Stimulated activated CD8-positive, alpha-beta memory T cell treated with anti-CD3 and anti-CD28 coated beads, Interleukin-2, amount 100 ng/mL, for 1 hour (primary cell): ENCODE measurements at places on chromosomes 16 and 17.

GRCh38 chr17:49890077-49890821 lies 42.4 kb upstream of the TAC4 start:
- no peak for DNase-seq

DNA sequence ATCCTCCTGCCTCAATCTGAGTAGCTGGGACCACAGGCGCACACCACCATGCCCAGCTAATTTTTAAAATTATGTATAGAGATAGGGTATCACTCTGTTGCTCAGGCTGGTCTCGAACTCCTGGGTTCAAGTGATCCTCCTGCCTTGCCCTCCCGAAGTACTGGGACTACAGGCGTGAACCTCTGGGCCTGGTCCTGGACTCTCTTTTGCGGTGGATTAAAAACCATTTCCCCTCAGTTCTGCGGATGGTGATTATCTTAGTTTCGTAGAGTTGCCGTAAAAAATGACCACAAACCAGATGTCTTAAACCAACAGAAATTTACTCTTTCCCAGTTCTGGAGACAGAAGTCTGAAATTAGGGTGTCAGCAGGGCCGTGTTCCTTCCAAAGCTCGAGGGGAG lies 28.8 kb downstream of the MGAT5B start:
- no peak for DNase-seq

DNA sequence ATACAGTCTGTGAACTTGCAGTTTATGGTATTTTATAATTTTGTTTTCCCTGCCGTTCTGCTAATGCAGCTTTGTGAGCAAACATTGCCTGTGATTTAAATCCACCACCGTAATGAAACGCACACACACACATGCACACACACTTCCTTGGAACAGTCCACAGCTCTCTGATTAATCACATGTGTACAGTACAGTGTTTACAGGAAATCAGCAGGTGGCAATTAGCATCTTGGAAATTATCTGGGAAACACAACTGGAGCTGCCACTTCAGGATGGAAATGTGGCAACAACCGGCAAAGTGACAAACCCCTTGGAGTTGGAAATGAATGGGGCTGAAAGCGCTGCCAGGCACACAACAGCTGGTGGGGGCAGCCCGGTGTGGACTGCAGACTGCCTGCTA lies 12.9 kb upstream of the ZKSCAN2 start:
- DNase-seq, result no peak

DNA sequence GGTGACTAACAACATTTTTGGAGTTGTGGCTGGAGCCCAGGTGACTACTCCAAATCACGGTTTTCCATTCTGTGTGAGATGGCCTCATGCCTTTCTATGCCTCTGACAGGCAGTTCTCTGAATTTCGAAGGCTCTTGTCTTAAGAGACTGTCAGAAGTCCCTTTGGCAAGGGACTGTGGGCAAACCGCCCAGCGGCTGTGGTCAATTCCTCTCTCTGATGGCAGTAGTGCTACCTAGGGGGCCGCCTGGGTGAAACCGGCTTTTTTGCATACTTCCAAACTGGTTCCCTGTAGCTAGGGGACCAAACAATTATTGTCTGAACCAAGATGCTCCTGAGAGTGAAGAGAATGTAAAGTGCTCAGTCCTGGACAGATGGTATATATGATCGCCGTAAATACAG lies 86.3 kb downstream of the SDR42E1 start:
- DNase-seq, result no peak

DNA sequence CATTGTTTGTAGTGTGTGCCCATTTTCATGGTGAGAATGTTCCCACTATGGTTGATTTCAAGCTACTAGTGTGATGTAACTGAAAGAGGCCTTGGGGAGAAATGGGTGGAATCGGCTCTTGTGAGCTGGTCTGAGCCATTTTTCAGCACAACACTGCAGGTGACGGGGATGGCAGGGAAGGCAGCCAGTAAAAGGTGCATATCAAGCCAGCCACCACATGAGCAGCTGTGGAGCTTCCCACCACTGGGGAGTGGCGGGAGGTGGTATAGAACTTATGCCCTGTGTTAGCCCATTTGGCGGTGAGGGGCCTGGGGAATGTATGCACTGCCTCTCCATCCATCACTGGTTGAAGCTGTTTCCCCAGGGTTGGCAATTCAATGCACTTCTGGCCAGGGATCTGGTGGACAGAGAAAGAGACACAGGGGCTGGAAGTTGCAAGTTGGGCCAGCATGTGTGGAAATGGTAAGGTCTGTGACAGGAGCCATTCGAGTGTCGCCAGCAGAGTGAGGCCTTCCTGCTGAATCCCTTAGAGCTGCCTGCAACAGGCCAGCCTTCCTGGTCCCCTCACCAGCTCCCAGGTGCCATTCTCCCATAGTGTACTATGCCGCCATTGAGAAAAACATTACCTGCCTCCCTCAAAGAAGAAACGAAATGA lies 31.7 kb upstream of the BRD7 start:
- DNase-seq, result no peak

DNA sequence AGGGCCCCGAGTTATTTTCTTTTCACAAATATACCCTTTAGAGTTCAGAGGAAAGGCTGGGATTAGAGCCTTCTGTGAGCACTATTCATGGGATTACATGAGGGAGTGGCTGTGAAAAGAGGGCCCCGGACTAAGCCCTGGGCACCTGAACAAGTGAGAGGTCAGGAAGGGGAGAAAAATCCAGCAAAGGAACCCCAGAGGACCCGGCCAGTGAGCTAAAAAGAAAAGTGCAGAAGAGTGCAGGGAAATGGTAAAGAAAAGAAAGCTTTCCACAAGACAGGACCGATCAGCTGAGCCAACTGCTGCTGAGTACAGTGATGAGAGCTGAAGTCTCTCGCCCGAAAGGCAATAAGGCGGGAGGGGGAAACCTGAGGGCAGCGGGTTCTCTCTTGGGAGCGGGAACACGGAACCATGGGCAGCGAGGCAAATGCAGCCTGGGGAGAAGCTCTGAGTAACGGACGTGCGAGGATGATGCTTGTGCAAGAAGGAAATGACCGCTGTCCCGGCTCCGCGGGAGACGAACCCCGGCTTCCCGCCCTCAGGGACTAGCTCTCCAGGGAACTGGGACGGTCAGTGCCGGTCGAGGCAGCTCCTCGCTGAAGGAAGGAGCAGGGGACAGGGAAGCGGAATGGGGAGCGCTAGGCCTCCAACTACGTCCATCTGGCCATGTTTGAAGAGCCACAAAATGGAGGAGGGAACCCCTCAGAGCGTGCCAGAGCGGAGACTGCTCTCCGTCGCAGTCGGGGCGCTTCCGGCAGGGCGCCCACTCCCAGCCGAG lies 665 bp upstream of the ALDH3A2 start:
- DNase-seq, result peak; percentile 4

DNA sequence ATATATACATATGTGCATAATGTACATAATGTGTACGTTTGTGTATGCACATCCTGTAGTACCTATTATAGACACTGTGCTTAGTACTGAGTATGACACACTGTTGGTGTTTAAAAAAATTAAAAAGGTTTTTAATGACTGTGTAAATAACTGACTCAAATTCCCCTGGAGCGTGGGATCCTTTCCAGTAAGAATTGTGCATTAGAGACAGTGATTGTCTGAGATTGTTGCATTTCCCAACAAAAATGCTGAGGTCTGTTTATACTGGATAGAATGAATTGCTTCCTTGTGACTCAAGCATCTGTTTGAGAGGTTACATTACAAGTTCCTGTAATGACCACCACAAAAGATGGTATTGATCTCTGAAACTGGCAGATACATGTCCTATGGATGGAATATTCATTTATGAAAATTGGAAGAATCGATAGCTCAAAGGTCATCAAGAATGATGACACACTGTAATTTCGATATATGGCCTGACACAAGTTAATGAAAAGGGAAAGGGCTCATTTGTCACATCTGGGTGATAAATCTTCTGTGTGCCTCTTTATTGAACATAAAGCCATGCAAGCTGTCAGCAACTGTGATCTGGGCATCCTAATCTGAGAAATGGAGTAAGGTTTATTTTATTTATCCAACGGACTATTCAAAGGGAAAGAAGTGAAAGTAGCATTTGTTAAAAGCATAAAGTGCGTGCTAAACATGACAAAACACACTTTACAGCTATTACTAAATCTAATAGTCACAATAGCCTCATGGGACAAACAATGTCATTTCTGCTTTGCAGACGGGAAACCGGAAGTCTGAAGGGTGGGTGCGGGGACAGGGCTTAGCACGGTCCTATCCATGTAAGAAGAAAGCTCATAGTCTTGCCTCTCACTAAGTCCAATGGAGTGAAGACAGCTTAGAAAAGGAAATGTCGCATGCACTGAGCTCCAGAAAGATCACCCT lies 228.8 kb downstream of the CDH11 start:
- DNase-seq, result no peak

DNA sequence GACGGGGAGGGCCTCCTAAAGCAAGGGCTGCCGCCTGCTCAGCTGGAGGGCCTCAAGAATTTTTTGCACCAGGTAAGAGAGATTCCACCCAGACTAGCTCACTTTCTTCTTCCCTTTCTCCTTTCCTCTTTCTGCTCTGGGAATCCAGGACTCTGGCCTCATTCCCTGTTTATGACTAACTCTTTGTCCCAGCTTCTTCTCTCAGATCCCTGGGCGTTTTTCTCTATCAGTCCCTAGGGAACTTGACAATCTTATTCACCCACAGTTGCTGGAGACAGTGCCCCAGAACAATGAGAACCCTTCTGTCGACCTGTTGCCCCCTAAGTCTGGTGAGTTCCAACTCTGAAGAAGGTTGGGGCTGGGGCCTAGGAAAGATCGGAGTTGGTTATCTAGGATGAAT lies 15.6 kb downstream of the CNTROB start:
- DNase-seq, result no peak

GRCh38 chr16:68798398-68798797 lies 44.9 kb upstream of the TANGO6 start:
- no peak for DNase-seq
